ENCODE measurements at places on chromosomes 5 and 9.

GRCh38 chr9:86434039-86434726 lies 80.0 kb upstream of the TUT7 start:
- no peak for DNase-seq

DNA sequence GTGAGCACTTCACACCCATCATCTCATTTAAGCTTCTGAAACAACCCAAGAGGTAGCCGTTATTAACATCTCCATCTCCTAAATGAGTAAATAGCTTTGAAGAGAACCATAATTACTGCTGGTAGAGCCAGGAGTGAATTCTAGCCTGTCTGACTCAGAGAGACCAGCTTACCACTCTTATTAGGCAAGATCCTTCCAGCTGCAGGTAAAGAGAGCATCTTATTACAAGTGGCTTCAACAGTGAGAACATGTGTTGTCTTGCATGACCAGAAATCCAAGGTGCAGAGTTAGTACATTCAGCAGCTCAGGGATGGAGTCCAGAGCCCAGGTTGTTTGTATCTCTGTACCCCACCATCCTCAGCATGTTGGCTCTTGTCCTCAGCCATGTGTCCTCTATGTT lies 10.9 kb upstream of the AFAP1L1 start:
- no peak for DNase-seq

GRCh38 chr5:129104915-129105455 lies 10.4 kb downstream of the ISOC1 start:
- DNase-seq = no peak

DNA sequence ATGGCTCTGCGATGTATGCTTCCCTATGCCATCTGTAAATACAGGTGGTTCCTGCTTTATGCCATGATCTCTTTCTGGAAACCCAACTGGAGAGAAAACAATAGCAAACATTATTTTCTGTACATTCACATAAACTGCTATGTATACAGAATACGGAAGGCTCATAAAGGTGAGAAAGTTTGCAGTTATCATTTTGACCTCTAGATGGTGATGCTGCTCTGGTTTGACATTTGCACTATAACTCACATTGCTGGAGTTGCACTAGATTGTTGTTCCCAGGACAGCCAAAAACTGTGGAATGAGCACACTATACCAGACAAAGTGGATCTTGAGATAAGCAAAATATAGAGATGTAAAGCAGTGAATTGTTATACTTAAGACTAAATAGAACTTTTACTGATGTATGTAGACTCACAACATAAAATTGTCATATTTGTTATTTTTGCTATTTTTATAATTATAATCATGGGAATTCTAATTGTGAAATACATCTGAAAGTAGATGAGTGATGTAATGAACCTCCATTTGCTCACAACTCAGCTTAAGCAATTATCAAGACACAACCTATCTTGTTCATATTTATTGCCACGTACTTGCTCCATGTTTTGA lies 246.5 kb downstream of the PTPRD start:
- no peak for DNase-seq

- DNase-seq = no peak
These were observed 8.5 kb downstream of the KLF9 start for GRCh38 chr9:70405808-70406433.

DNA sequence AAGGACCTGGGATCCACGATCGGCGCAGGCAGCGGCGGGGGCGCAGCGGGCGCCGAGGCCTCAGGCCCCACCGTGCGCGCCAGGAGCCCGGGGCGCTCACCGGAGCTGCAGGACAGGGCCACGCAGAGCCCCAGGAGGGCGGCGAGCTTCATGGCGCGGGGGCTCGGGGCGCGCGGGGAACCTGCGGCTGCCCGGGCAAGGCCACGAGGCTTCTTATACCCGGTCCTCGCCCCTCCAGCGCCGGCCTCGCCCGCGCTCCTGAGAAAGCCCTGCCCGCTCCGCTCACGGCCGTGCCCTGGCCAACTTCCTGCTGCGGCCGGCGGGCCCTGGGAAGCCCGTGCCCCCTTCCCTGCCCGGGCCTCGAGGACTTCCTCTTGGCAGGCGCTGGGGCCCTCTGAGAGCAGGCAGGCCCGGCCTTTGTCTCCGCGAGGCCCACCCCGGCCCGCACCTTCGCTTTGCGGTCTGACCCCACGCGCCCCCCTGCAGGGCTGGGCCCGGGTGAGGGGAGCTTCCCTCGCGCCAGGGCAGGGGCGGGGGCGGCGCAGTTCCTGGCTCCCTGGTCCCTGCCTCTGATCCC lies at the start of gene SCGB3A1:
Gene SCGB3A1 (minus strand): TSS at position 189 of the 577 bp plus-strand sequence. CDS start 37 bp downstream, at position 152.
- no peak for DNase-seq

- no peak for DNase-seq
These were observed 923 bp downstream of the C5orf34 start for GRCh38 chr5:43514025-43514424.

- no peak for DNase-seq
These were observed 65.6 kb downstream of the TLE4 start for GRCh38 chr9:79637177-79637925.

DNA sequence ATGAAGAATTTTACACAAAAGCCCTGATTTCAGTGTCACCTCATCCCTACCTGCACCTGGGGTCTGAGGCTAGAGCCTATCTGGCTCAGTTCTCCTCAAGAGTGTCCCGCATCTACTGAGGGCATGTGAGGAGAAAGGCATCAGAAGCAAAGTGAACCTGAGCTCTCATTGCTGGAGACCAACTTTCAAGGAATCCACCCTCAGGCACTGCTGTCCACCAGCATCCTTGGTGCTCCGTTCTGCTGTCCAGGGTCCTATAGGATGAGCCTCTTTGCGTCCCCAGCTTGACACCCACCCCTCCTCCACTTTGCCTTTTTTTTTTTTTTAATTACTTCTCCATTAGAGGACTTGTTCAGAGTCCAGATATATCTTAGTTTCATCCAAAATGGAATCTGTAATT lies 49.5 kb downstream of the CAMSAP1 start:
- DNase-seq = no peak

DNA sequence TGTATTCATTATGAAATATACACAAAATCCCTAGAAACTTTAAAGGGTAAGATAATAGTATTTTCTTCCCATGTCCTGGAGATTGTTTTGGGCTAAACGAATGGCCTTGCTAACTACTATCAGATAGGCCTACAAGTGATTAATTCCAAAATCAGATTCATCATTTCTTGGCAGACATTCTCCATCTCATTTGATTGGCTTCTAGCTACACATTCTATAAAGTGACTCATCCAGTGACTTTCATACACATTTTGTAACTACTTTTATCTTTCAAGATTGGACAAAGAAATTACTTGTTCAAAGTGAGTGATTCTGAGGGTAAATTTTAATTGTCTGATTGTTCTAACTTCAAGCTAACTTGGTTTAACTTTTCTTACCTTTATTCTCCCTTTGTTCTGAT lies 93.3 kb downstream of the RAPGEF6 start:
- DNase-seq = no peak

GRCh38 chr9:135075234-135076142 lies 12.0 kb upstream of the OLFM1 start:
- peak; percentile 72 for DNase-seq

GRCh38 chr5:31317665-31318064 lies 124.2 kb downstream of the CDH6 start:
- DNase-seq = no peak

GRCh38 chr5:59891962-59892643 lies 1.4 kb downstream of the PDE4D start:
- DNase-seq = no peak

DNA sequence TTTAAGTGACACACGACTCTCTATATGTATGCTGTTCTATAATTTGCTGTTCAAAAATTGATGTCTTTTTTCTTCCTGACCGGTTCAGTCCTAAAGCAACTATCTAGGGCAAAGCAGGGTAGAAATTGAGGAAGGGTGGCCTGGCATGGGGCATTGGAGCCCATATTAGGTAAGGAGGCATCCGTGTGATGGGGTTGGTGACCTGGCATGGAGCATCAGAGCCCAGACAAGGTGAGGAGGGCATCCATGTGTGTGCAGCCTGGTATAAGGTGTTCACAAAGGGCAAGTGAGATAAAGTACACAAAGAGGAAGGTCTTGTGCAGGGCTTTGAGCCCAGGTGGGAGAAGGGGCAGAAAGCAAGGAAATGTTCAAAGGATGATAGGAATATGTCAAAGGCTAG lies 104.9 kb downstream of the PAM start:
- no peak for DNase-seq

GRCh38 chr9:91787931-91788330 lies 162.1 kb downstream of the ROR2 start:
- no peak for DNase-seq

DNA sequence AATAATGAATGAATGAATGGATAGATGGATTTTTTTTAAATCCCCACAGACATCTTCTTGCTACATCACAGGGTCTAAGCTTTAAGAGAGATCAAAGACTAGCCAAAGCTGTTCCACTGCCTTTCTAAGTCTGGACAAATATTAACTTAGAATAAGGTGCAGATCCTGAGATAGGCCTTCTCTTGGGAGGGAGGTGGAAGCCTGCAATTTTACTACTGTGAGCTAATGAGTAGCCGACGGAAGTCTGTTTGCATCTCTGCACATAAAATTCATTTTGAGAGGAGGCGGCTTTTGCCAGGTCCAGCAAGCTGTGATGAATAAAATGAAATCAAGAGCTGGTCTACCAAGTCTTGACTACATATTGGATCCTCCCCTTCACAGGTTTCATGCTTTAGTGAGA lies 484.9 kb downstream of the TMEM38B start:
- DNase-seq = no peak

DNA sequence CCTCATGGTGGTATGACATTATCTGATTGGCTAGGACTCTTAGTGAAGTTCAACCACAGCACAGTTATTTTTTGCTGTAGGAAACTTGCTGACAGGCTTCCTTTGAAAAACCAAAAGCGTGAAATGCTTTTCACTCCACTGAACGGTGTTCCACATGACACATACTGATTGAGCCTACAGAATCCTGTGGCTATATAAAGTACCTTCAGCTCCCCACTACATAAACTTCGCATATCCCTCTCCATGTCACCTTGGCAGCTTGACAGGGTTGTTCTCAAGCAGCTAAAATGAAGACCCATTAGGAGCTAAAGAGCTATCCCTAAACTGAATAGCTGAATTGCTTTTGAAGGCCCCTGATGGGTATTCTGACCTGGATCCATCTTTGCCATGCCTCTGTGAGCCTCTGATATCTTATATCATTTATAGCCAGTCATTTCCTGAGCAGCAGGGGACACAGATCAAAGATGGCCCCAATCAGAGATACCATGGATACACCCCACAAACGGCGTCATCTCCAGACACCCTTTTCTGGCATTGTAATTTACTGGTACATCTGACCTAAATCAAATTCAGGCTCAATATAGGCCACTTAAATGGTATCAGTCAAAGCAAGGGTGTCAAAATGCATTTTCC lies 91.5 kb downstream of the APBA1 start:
- DNase-seq = no peak

- DNase-seq = no peak
These were observed 249.5 kb downstream of the MAN2A1 start for GRCh38 chr5:109939116-109939682.

GRCh38 chr9:123528501-123528900 lies 172.5 kb downstream of the CRB2 start:
- no peak for DNase-seq

DNA sequence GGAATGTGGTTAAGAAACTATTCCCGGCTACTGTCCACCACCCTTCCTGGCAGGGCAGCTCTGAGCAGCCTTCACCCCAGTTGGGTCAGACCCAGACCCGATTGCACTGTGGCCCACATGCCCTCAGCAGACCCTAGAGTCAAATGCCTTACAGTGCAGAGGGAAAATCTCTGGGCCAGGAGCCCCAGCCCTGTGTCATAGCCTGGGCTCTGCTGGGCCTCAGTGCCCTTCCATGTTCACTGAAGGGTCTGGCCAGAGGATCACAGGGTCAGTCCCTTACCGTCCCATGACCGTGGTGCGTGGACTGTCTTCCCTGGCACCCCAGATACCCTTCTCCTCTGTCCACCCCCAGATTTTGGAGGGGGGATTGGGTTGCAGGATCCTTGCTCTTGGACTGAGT lies 73.5 kb upstream of the COL5A1 start:
- DNase-seq = no peak

- no peak for DNase-seq
These were observed 2.1 kb downstream of the MSANTD3 start for GRCh38 chr9:100428871-100429654.

GRCh38 chr5:36200513-36200912 lies 41.2 kb downstream of the NADK2 start:
- DNase-seq = no peak

All from hypothalamus (tissue), 51 donors.